ENCODE measurements at places on chromosomes 11 and 22. TPM values are rescaled to one million over a fixed set of nuclear protein-coding genes. Genes with fewer than 3 reads are reported as not detected.

Gene CNGA4
- total RNA-seq, result not detected

DNA sequence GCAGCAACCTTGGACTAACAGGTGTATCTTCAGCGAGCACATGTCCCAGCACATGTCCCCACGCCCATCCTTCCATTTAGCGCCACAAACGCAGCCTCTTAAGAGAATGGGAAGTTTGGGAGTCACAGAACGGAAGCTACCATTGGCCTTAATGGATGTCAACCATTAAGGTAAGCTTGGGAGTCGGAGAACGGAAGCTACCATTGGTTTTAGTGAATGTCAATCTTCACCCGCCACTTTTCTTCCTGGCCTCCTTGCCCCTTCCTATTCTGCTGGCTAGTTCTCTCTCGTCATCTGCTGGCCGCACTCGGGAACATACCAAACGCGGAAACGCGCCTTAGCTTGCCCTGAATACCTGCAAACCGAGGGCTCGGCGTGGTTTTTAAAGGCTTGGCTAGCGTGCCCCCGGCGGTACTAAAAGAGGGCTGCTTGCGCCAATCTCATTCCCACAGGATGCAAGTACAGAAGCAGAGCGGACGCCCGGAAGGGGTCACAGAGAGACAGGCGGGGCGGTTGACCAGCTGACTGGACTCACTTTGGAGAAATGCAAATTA is 24.3 kb downstream of the GLYATL1 start:
- DNase-seq, result no peak
- no peak overlapping the region for H3K4me3 ChIP-seq
- H3K27me3 ChIP-seq, result peaks cover 5% of the 10 kb centered on the region
- no peak overlapping the region for H3K27ac ChIP-seq

DNA sequence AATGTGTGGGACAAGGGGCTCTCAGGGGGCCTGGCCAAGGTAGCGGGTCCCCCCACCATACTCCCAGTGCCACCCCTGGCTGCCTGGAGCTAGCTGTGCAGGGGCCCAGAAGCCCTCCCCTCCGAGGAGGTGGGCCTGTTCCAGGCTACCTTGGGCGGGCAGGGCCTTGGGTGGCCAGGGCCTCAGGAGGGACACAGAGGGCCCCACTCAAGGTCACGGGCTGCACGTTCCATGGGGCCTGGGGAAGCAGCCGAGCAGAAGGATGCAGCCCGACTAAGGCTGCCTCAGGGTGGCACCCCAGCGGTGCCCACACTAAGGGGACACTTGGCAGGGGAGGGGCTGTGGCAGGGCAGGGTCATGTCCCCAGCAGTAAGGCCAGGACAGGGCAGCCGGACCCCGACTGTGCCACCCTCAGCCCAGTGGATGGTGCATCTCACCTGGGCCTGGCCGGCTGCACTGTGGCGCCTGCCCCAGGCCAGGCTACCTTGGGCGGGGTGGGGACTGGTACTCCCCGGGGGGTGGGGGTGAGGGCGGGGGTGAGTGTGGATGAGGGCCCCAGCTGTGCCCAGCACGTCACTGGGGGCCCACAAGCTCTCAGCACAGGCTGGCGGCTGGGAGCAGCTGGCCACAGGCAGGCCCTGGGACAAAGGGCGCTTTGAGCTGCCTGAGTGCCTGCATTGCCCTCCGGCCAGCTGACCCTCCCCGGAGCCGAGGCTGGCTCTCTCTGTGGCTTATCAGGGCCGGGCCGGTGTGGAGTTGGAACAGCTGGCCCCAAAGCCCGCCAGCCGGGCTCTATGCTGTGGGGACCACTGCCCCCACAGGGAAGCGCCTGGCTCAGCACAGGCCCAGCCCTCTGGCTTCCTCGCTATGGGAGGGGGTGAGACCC is 117.1 kb downstream of the KCNQ1 start:
- H3K4me1 ChIP-seq, result no peaks in the 10 kb centered on the region
- DNase-seq, result no peak
- H3K27me3 ChIP-seq, result no peaks in the 10 kb centered on the region
- no peak overlapping the region for H3K27ac ChIP-seq

Gene LMF2
- 62.1 TPM for total RNA-seq

Gene OR52E2
- total RNA-seq, result not detected

DNA sequence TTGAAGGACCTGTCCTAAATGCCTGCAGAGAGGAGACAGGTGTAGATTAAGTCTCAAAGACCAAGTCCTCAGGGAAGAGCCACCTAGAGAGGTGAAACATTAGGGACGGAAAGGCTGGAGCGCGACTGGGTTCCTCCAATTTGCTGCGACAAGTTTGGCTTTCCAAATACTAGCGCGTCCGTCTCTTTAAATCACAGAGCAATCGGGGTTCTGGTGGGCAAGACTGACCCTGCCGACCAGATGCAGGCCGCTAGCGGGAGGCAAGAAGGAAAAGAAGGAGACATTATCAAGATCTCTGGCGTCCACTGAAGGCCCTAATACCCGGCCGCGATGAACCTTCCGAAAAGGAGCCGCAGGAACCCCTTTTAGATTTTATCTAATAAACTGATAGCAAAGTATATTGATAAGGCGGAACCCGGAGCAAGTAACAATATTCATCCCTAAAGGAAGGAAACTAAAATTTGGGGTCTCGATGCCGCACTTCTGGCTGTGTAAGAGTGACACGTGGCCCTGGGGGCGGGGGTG is 128.2 kb upstream of the C11orf58 start:
- H3K36me3 ChIP-seq, result peaks cover 4% of the 10 kb centered on the region
- H3K27ac ChIP-seq, result no peak overlapping the region
- peaks cover 38% of the 10 kb centered on the region for H3K4me1 ChIP-seq
- DNase-seq, result no peak
- peaks cover 53% of the 10 kb centered on the region for H3K27me3 ChIP-seq

GRCh38 chr11:2002042-2002776 is 4.6 kb upstream of the H19 start:
- H3K4me3 ChIP-seq, result no peak overlapping the region
- no peaks in the 10 kb centered on the region for H3K4me1 ChIP-seq
- DNase-seq, result no peak
- H3K36me3 ChIP-seq, result no peaks in the 10 kb centered on the region
- H3K27ac ChIP-seq, result no peak overlapping the region

GRCh38 chr11:92941676-92942571 is 27.5 kb upstream of the MTNR1B start:
- peak; percentile 18 for DNase-seq
- H3K36me3 ChIP-seq, result no peaks in the 10 kb centered on the region
- no peak overlapping the region for H3K4me3 ChIP-seq

- H3K27me3 ChIP-seq, result no peaks in the 10 kb centered on the region
- peaks cover 4% of the 10 kb centered on the region for H3K36me3 ChIP-seq
- DNase-seq, result peak; percentile 72
- H3K27ac ChIP-seq, result peak overlapping the region; percentile 90
- peaks cover 61% of the 10 kb centered on the region for H3K4me1 ChIP-seq
- peak overlapping the region; percentile 81 for H3K4me3 ChIP-seq
Measured at GRCh38 chr11:3855808-3856491, 486 bp downstream of the STIM1 start.

DNA sequence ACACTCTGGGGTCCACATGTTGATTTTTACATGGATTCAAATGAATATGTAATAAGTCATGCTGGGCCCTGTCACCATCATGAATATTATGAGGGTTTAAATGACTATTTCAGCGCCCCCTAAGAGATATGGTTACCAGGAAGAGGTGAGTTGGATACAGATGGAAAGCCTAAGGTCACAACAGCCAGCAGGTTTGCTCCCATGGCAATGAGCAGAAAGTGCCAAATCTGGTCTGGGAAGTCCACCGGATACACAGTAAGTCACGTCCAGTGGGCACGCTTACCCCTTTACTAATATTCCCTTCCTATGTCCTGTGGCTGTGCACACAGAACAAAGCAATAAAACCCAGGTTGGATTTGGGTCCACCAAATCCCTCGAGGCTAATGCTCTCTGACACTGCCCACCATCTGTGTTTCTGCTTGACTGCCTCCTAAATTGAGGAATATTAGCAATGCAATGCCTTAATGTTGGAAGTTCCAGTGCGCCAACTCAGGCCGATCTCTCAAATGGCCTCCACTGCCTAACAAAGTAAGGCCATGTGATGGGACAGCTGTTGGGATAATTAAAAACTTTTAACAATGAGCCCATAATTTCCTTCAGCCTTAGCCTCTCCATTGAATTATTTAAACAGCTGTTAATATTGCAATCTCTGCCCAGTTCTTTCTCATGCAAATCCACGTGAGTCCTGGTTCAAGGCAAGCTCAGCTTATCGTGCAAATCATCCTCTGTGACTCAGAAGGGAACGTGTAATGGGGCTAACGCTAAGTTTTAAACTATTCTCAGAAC is 97.6 kb downstream of the SLC1A2 start:
- H3K4me1 ChIP-seq, result peaks cover 15% of the 10 kb centered on the region
- DNase-seq, result no peak
- H3K4me3 ChIP-seq, result no peak overlapping the region
- no peaks in the 10 kb centered on the region for H3K36me3 ChIP-seq
- H3K27me3 ChIP-seq, result no peaks in the 10 kb centered on the region

GRCh38 chr11:108115500-108116140 is 5.7 kb upstream of the ACAT1 start:
- no peak for DNase-seq
- peaks cover 4% of the 10 kb centered on the region for H3K4me1 ChIP-seq
- H3K4me3 ChIP-seq, result no peak overlapping the region

GRCh38 chr11:46305295-46305694 is 27.8 kb downstream of the CREB3L1 start:
- H3K4me1 ChIP-seq, result peaks cover 5% of the 10 kb centered on the region
- H3K4me3 ChIP-seq, result no peak overlapping the region
- H3K27me3 ChIP-seq, result no peaks in the 10 kb centered on the region

GRCh38 chr11:8100158-8100557 is 19.1 kb downstream of the TUB start:
- no peaks in the 10 kb centered on the region for H3K36me3 ChIP-seq
- no peaks in the 10 kb centered on the region for H3K27me3 ChIP-seq
- H3K27ac ChIP-seq, result no peak overlapping the region
- no peaks in the 10 kb centered on the region for H3K4me1 ChIP-seq

DNA sequence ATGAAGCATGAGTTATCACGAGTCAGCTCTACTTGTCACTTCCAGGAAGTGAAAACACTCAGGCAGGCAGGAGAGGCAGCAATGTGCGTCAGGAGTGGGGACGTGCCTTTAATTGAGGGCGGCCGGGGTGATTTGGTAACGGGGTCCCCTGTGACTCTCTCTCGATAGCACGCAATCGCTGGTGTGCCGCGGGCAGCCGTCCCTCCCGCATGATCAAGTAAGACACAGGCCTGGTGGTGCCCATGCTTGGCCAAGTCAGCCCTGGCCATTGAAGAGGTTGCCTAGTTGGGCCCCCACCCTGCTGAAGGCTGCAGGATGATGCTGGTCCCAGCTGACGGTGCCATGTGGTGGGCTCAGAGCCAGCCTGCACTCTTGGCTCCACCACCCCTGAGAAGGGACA is 29.7 kb downstream of the CACNG2 start:
- no peak for DNase-seq
- H3K4me1 ChIP-seq, result no peaks in the 10 kb centered on the region
- peaks cover 6% of the 10 kb centered on the region for H3K27me3 ChIP-seq
- H3K36me3 ChIP-seq, result no peaks in the 10 kb centered on the region

Gene MPPED1
- not detected for total RNA-seq

DNA sequence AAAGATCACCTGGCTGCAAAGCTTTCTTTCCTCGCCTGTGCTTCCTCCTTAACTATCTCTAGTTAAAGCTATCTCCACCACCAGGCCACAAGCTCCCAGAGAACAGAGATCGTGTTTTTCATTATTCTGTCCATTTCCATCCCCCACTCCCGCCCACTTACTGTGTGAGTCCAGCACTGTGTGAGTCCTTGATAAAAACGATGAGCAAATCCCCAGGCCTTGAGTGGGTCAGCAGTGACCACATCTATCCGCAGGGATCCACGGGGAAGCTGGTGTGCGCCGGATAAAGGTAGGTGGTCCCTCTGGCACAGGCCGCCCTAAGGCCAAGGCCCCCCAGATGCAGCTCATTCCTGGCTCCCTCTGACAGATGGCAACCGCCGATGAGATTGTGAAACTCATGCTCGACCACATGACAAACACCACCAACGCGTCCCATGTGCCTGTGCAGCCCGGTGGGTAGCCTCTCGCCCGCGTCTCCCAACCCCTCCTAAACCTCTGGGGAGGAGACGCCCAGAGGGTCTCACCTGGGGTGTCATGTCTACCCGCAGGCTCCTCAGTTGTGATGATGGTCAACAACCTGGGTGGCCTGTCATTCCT is 9.3 kb downstream of the TKFC start:
- no peak overlapping the region for H3K4me3 ChIP-seq
- peaks cover 25% of the 10 kb centered on the region for H3K36me3 ChIP-seq
- DNase-seq, result no peak
- no peaks in the 10 kb centered on the region for H3K27me3 ChIP-seq

GRCh38 chr11:365831-366230 is 3.5 kb upstream of the B4GALNT4 start:
- H3K4me1 ChIP-seq, result peaks cover 11% of the 10 kb centered on the region
- no peak overlapping the region for H3K4me3 ChIP-seq
- no peak overlapping the region for H3K27ac ChIP-seq
- H3K27me3 ChIP-seq, result peaks cover 30% of the 10 kb centered on the region
- H3K36me3 ChIP-seq, result peaks cover 1% of the 10 kb centered on the region
- no peak for DNase-seq

GRCh38 chr11:124751741-124752470 is at the start of gene VSIG2:
Gene VSIG2 (minus strand): TSS chr11:124752255. CDS start chr11:124752137, 118 bp downstream.
- H3K36me3 ChIP-seq, result no peaks in the 10 kb centered on the region
- H3K4me3 ChIP-seq, result peak within 1 kb of the TSS; percentile 48
- DNase-seq, result no peak
- H3K27me3 ChIP-seq, result peaks cover 11% of the 10 kb centered on the region

DNA sequence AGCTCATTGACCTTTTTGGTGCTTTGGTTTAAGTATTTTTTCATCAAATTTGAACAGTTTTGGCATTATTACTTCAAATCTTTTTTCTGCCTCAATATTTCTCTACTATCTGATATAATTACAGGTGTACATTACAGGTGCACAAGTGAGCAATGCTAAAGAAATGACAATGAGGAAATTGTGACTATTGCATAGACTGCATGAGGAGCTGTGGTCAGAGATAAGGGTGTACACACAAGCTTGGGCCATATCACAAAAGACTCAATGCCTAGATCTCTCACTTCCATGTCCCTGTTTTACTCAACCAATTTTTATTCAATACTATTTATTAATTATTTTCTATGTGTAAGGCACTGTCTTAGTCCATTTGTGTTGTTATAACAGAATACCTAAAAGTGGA is 251.0 kb upstream of the UBASH3B start:
- H3K27me3 ChIP-seq, result peaks cover 1% of the 10 kb centered on the region
- H3K27ac ChIP-seq, result no peak overlapping the region
- H3K36me3 ChIP-seq, result no peaks in the 10 kb centered on the region
- no peak for DNase-seq
- H3K4me3 ChIP-seq, result no peak overlapping the region

Gene TMEM86A
- 0.65 TPM for total RNA-seq

Data from activated CD4-positive, alpha-beta memory T cell treated with anti-CD3 and anti-CD28 coated beads for 36 hours (primary cell).